ENCODE measurements at places on chromosomes 3 and 15.
A peak's percentile ranks its signal among the peaks of the same experiment; 100 is the strongest.

- no peak for DNase-seq
Measured at GRCh38 chr3:187520027-187520945, 149.9 kb downstream of the SST start.

DNA sequence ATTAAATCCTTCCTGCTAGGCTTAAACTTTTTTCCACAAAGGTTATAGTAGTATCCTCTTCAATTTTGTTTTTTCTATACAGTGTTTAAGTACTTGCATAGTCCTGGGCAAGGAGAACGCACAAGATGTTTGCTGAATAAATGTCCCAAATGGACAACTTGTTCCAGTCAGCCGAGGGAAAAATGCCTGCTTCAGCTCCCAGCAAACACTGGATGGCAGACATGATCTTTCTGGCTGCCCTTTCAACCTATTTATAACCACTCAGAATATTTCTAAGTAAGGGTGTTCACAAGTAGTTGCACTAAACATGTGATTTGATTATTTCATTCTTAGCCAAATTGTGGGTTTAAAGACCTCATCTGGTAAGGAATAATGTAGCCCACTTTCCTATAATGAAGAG is 29.8 kb downstream of the GNB4 start:
- no peak for DNase-seq

- peak; percentile 17 for DNase-seq
Measured at GRCh38 chr15:82966671-82967071, 14.2 kb upstream of the HOMER2 start.

DNA sequence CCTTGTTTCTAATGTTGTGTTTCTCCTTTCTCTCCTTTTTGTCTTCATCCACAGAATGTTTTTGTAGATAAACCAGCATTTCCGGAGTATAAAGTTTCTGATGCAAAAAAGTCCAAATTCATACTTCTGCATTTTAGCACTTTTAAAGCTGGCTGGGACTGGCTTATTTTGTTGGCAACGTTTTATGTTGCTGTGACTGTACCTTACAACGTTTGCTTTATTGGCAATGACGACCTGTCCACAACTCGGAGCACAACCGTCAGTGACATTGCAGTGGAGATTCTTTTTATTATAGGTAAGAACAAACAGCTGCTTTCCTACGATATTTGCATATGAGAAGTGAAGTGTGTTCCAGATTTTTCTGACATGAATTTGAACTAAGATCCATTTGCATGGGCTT is 199.4 kb downstream of the KCNH8 start:
- DNase-seq, result no peak

GRCh38 chr3:17398959-17399551 is 343.4 kb downstream of the TBC1D5 start:
- no peak for DNase-seq

DNA sequence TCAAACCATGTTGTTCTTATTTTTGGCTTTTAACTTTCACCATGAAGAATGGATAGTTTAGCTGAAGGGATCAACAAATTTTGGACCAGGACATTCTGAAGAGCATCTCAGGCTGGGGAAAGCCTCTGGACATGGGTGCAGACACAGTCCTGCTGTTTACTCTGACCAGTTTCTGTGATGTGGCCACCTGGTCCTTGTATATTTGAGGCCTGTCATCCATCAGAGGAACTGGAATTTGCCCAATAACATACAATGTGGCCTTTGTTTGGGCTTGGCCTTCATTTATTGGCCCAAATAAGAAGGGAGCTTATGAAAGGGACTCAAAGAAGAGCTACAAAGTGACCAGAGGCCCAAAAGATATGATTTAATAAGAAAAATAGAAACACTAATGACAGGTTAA is 127.9 kb downstream of the MYRIP start:
- no peak for DNase-seq

DNA sequence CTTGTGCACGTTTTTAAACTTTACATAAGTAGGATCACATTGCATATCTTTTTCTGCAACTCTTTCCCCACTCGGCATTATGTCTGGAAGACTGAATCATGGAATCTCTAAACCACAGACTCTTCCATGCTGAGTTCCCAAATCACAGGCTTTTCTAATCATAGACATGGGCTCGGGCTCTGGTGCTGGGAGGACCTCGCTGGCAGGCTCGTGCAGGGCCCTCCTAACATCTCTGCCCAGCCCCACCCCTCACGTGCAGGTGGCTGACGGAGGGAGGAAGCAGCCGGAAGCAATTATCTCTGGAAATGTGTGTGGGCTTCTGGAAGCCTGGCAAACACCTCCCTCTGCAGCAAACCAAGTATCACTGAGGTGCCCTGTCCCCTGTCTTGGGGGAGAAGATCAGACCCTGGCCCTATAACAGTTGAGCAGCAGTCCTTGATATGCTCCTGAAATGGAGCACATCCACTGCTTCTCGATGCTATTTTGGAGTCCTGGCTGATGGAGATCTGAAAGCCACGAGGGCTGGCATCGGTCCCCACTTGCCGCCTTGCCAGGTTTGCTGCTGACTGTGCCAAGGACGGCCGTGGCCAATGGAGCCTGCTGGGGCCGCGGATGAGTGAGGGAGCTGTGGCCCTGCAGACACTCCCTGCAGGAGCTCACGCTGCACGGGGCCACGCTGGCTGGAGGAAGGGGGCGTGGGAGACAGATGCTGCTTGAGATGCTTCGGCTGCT is 4.4 kb upstream of the IQSEC1 start:
- DNase-seq, result no peak

DNA sequence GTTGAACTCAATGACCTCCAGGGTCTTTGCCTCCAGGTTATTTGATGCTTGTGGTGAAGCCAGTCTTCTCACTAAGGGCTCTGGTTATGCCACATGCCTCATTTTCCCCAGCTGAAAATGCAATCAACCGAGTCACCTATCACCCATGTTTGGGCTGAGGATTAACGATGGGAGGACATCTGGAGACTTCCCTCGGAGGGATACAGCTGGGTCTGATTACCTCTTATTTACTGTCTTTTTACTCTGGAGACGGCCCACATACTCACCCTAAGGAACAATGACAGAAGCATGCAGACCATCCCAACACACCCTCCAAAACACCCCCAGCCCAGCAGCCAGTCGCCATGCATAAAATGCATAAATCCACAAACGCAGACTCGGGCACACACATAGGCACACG is 187.4 kb downstream of the OPA1 start:
- no peak for DNase-seq

GRCh38 chr3:18886331-18886730 is 262.0 kb upstream of the KCNH8 start:
- DNase-seq, result no peak

DNA sequence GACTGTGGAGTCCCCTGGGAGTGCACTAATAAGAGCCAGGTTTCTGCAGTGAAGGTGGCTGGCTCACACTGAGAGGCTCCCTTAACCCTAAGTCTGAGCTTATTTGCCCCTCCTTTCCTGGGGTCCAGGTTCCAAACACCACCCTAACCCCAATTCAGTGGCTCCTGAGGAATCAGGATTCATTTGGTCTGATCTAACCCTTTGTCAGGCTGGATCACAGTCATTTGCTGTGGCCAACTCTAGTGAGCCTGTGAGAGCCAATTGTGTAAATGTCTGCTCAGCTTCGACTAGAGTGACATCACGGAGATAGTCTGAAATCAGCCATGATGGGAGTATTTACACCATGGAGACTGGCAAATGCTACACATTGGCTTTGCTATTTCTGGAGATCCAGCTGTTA is 73.7 kb upstream of the ACAN start:
- DNase-seq, result no peak

GRCh38 chr15:98514034-98514622 is 134.2 kb upstream of the IGF1R start:
- no peak for DNase-seq

GRCh38 chr15:72562386-72562785 is 88.3 kb downstream of the ARIH1 start:
- DNase-seq, result no peak

GRCh38 chr15:40128766-40129660 is 20.3 kb upstream of the BMF start:
- DNase-seq, result peak; percentile 50

GRCh38 chr3:153442799-153443487 is 280.9 kb downstream of the RAP2B start:
- DNase-seq, result no peak

- no peak for DNase-seq
Measured at GRCh38 chr3:8341821-8342247, 159.8 kb upstream of the LMCD1 start.

DNA sequence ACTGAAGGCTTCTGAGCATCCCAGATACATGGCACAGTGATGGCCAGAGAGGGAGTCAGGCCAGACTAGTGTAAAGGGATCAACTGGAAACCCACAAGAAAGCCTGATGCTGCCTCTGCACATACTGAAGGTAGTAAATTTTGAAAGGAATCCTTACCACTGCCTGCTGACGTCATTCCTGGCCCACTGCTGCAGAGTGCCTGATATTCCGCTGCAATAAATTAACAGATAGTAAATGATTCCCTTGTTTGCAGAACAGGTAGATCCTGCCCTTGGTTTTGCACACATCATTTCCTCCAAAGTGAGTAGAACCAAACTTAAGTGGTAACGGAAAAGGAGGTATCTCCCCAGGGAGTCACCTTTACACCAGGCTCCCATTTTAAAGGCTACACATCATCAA is 146.7 kb downstream of the FBN1 start:
- no peak for DNase-seq

- DNase-seq, result no peak
Measured at GRCh38 chr3:37024092-37024491, 30.8 kb downstream of the MLH1 start.

All from stimulated activated naive CD8-positive, alpha-beta T cell treated with anti-CD3 and anti-CD28 coated beads, Interleukin-15, amount 100 ng/mL, for 72 hours (primary cell).